Stimulated activated CD8-positive, alpha-beta memory T cell treated with anti-CD3 and anti-CD28 coated beads, Interleukin-15, amount 100 ng/mL, for 48 hours (primary cell): ENCODE measurements at places on chromosomes 2 and 18.
A peak's percentile ranks its signal among the peaks of the same experiment; 100 is the strongest.

DNA sequence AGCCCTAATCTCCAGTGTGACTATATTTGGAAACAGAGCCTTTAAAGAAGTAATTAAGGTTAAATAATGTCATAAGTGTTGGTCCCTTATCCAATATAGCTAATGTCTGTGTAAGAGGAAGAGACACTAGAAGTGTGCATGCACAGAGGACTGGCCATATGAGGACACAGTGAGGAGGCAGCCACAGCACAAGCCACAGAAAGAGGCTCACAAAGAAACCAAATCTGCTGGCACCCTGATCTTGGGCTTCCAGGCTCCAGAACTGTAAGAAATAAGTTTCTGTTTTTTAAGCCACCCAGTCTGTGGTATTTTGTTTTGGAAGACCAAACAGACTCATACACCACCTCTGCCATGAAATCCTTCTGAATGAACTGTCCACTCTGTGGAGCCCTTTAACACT lies 186.4 kb upstream of the SLC39A10 start:
- no peak for DNase-seq

GRCh38 chr18:45343365-45343764 lies 271.9 kb upstream of the SLC14A2 start:
- no peak for DNase-seq

DNA sequence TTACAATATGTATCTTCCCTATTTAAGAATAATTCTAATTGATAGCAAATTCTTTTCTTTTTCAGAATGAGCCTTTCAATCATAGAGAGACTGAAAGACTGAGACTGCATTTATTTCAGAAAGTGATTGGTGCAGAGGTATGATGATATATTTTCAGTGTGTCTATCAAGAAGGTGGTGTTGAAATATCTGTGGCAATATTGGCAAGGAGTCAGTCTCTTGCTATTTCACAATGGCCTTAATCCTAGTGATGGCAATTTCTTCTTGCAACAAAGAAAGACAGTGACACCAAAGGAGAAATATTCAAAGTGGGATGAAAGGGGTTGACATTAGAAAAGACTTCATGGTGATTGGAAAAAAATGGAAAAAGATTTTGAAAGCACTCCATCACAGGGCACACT lies 21.7 kb upstream of the ZBTB14 start:
- DNase-seq = no peak

DNA sequence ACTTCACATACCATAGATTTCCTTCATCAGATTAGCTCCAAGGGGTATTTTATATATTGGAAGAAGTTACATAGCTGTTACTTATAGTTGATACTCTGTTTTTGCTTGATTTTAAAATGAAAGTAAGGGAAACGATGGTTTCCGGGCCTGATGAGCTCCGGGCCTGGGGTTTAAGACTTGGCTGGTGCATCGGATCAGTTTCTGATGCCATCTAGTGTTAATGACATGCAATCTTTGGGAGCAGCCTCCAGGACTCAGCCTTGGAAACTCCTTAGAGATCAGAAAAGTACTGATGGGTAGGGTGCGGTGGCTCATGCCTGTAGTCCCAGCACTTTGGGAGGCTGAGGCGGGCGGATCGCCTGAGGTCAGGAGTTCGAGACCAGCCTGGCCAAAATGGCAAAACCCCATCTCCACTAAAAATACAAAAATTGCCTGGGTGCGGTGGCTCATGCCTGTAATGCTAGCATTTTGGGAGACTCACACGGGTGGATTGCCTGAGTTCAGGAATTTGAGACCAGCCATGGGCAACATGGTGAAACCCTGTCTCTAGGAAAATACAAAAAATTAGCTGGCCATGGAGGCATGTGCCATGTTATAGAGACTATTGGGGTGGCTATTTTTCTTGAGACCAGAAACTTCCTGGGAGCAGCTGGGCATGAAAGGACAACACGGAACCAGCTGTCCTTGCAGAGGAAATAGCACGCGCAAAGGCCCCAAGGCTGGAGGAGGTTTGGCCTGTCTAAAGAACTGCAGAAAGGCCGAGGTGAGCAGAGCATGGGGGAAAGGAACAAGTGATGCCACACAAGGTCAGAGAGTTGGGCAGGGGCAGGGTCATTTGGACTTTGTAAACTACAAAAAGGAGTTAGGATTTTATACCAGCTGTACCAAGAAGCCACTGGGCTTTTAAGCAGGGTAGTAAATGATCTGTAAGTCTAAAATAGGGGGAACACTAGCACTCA lies 46.9 kb upstream of the CNOT11 start:
- peak; percentile 8 for DNase-seq

DNA sequence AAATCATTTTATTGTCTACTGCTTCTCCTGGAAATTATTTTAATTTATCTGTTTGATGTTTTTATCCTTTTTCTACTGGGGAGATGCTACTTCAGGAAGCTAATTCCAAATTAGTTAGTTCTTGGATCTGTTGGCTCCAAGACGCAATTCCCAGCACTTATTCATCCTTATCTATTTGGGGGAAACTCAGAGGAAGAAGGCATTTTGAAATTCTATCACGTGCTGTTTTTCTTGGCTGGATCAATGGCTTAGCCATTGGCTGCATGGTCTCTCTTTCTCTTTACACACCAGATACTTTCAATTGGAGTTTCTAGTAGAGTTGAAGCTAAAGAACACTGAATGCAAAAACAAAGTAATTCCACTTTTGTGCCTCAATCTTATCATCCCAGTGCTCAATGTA lies 98.3 kb downstream of the RAPGEF4 start:
- no peak for DNase-seq

DNA sequence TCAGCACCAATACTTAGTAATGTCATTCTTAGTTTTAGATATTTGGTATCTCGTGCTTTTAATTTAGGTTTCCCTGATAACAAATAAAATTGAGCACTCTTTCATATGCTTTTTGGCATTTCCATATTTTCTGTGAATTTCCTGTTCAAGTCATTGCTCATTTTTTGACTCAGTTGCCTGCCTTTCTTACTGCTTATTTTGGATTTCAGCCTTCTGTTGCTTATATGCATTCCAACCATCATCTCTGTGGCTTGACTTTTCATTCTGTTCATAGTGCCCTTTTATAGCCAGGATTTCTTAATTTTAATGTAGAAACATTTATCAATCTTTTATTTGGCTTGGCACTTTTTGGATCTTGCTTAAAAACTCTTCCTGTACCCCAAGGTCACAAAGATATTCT lies 14.5 kb upstream of the KIF3C start:
- no peak for DNase-seq

GRCh38 chr2:20365249-20365817 lies 14.7 kb upstream of the PUM2 start:
- DNase-seq = peak; percentile 40

GRCh38 chr18:58572680-58573079 lies 56.2 kb downstream of the ALPK2 start:
- DNase-seq = no peak

GRCh38 chr2:40284797-40285196 lies 167.1 kb downstream of the SLC8A1 start:
- no peak for DNase-seq

- DNase-seq = no peak
Observed at GRCh38 chr2:207143215-207144172, 22.3 kb downstream of the KLF7 start.

DNA sequence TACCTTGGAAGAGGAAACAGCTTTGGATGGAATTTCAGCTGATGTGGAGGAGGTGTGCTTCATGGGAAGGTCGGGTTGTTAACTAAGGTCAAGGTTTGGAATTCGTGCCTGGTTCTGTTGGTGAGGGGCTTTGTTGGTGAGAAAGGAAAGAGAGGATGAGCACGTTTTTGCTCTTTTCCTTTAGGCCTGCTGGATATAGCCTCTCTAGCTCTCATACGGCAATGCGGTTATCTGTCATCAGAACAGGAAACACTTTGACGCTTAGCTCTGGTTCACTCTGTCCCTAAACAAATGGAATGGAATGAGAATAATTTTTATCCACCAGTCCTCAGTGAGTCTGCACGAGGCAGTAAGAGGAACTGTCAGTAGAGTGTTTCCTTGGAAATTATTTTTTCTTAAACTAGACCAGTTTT lies 169.7 kb upstream of the NOSTRIN start:
- DNase-seq = no peak
